HEK293T (cell line): ENCODE measurements at places on chromosomes 6 and 20.

GRCh38 chr6:36063318-36064060 is 35.9 kb downstream of the MAPK14 start:
- DNase-seq, result no peak

GRCh38 chr6:84615113-84615850 is 149.1 kb downstream of the TBX18 start:
- no peak for DNase-seq

GRCh38 chr6:25017932-25018567 is 82.3 kb upstream of the RIPOR2 start:
- no peak for DNase-seq

DNA sequence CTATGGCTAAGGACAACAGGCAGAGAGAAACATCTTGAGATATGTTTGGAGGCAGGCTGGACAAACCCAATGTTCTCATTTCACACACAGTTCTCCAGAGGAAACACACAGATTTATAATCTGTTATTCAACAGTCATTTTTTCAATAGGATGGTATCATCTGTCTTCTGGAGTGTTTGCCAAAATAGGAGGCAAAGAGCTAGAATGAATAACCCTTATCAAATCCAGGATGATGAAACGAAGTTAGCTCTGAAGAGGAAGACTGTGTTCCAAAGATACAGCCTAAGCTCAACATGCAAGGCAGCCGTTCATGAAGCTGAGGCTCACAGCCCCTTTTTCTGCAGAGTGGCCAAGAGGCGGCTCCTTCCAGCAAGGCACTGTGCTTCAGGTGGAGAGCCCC is 70.8 kb downstream of the PPP1R3G start:
- no peak for DNase-seq

- no peak for DNase-seq
Measured at GRCh38 chr6:87244380-87244779, 78.0 kb upstream of the SMIM8 start.

GRCh38 chr6:7811441-7811840 is 85.5 kb downstream of the BMP6 start:
- DNase-seq, result no peak

DNA sequence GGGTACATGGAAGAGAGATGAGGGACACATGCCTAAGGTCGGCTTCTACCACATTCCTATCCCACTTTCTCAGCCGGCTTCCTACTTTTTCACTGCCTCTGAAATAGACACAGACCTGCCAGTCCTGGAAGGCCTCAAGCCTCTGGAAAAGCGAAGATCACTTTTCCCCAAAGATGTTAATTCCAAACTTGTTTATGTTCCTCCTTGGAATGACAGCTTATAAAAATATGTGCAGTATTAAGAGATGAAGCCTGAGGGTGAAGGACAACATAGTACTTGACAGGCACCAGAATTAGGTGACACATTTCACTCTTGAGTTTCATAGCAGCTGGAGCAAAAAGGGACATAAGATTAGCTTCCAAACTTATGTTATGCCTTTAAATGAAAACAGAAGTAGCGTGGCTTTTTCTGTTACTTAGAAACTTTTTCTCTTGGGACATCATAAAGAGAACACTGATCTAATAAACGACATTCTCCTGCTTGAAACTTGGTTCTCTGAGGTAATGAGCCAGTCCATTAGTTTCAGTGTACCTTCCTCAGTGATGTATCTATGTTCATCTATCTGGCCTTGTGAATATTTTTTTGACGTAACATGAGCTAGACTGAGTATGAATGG is 25.3 kb downstream of the FOXO3 start:
- no peak for DNase-seq

GRCh38 chr6:37202788-37203491 is 33.0 kb downstream of the PIM1 start:
- no peak for DNase-seq

DNA sequence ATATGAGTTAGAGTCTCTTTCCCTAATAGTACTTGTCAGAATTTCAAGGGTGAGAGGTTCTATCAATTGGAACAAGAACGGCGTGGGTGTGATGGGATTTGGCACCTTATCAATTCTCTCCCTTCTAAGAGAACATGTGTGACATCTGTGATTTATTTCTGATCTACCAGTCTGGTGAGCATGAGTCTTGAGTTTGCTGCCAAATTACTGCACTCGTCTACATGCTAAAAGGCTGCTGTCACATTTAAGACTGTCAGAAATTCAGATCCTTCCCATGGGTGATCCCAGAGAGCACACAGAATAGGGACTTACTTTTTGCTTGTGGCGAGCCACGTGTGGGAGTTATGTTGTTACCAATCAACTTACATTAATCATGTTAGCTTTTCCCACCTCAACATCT is 370.2 kb upstream of the SASH1 start:
- no peak for DNase-seq

- DNase-seq, result no peak
Measured at GRCh38 chr6:148857798-148858390, 111.1 kb downstream of the UST start.

DNA sequence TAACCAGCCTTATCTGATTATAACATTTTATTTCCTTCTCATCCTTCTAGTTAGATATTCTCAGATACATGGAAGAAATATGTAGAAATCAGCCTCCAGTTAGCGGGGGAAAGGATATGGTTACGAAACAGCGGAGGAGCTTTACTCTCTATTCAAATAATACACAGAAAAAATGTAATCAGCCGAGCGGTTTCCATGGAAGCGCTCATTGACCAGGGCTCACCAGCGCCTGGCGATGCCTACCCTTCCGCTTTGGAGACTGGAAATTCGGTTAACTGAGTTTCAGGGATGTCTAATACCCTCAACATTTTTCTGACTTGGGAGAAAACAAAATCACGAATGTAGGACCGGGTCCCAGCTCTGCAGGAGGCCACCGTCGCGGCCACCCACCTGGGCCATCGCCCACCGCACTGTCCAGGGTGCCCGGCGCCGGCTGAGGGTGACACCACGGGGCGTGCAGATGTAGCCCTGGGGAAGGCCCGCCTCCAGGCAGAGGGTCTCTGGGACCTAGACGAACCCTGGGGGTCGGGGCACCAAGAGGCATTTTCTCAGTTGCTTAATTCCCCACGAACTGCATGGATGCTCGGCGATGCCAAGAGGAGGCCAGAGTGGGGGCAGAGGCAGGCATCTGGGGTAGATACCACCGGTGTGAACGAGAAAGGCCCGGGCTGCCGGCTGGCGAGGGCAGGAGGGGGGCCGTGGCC is 1.7 kb downstream of the PRR18 start:
- DNase-seq, result no peak

GRCh38 chr20:39849664-39850063 is 839.4 kb downstream of the MAFB start:
- DNase-seq, result no peak
